ENCODE measurements at places on chromosomes 5 and 9.

GRCh38 chr5:137023371-137023770 is 475.8 kb downstream of the SPOCK1 start:
- no peak for DNase-seq

DNA sequence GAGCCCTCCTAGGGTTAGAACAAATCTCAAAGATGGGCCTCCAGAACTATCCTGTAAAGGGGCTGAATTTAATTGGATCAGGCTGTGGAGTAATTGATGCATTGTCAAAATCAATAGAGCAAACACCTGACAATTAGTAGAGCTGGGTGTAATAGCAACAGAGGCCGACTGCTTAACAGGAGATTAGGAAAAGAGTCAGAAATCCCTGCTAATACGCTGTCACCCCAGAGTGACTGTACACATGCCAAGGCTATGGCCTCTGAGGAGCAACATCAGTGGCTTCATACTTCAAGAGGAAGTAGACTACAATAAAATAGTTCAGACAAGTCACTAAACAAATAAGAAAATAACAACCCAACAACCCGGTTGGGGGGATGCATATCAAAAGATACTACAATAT is 18.7 kb upstream of the GRPEL2 start:
- DNase-seq, result no peak

DNA sequence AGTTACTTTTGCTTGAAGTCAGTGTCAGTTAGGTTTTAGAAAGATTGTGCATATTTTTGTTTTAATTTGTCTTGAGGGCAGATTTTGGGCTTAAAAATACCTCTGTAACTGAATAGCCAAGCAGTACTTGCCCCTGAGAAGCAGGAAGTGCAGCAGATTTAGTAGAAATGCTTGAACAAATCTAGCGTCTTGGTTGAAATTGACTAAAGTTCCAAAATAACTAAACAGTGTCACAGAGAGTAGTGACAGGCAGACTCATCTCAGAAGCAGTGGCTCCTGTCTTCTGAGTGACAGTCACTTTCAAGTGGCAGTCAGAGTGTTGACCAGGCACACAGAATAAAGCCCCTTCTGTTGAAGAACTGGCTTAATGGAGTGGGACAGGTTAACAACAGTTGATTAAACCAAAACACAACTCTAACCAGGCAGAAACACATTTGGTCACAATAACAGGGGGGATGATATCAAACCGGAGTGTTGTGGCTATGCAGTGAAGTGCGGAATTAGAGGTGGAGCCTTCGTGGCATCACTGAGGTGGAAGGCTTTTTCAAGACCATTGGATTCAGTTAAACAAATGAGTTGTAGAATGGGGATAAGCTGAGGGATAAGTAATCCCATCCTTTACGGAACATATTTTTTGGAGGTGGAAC is 29.1 kb downstream of the TRIO start:
- no peak for DNase-seq

DNA sequence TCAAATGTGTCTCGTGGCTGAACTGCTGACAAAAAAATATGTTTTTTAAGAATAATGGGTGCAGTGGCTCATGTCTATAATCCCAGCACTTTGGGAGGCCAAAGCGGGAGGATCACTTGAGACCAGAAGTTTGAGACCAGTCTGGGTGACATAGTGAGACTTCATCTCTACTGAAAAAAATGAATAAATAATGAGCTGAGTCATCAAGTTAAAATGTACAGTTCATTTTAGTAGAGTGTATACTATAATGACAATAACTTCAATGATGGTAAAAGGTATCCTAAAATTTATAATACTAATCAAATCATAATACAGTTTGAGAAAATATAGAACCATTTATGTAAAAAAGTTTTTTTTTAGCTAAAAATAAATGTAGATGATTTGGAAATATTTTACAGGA is 37.9 kb upstream of the TJP2 start:
- DNase-seq, result no peak

DNA sequence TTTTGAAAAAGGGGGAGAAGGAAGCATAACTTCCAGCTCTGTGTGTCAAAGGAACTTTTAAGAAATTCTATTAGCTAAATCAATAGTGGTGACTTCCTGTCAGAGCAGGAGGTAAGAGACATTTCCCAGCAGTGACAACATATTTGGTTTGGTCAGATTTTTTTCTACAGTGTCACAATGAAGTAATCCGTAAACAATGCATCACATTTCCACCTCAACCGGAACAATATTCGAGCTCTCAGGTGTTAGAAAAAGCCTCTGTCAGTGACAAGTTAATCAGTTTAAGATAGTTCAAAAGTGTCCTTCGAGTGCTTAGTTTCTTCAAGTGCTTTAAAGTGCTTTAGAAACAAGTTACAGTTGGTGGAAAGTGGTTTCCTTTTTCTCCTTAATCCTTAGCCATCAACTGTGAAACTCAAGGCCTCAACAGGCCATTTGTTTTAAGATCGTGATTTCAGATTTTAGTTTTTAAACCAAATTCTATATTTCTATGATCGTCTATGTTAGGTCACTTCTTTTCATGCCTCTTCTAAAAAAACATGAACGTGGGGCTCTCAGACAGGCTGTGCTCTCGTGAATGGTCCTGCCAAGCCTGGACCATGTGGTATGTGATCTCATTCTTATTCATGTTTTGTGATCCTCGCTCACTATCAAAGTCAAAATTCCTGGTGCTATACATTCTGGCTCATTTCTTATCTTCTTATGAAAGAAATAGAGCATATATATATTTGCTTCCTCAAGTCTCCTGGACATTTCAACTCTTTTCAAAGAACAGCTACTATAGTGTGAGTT is 181.9 kb upstream of the HMHB1 start:
- no peak for DNase-seq

DNA sequence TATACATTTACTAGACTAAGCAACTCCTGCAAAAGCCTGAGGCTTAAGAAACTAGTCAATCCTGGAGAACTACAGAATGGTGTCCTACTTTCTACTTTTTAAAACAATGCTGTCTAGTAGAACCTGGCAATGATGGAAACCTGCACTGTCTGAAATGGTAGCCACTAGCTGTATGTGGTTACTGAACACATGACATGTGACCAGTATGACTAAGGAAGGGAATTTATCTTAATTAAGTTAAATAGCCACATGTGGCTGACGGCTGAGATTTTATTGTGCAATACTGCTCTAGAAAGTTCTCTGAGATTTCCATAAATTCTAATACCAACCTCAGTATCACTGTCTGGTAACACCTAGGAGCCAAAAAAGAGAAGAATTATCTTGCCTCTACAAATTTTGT is 44.9 kb upstream of the RAPGEF6 start:
- no peak for DNase-seq

DNA sequence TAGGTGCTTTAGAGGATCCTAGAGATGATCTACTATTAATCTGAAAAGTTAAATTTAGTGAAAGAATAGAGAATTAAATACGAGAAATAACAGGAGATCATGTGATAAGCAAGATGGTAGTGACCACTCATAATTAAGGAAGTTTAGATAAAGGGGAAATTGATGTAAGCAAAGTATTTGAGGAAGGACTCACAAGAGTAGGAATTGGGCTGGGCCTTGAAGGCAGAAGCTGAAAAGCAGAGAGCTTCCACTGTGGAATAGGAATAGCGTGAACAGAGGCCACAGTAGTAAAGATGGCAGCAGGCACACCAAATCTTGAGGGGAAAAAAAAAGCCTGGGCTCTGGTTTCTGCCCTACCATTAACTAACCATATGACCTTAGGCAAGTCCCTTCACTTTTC is 38.0 kb downstream of the KIF24 start:
- no peak for DNase-seq

DNA sequence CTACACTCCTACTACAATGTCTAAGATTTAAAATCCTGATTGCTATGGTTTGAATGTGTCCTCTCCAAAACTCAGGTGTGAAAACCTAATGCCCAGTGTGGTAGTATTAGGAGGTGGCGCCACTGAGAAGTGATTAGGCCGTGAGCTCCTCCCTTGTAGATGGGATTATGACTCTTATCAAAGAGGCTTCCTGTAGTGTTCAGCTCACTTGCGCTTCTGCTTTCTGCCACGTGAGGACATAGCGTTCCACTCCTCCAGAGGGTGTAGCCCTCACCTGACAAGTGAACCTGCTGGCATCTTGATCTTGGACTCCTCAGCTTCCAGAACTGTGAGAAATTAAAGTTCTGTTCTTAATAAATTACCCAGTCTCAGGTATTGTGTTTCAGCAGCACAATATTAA is 33.0 kb upstream of the WHRN start:
- DNase-seq, result peak; percentile 27

GRCh38 chr5:14762549-14763216 is 98.2 kb downstream of the OTULIN start:
- DNase-seq, result no peak

DNA sequence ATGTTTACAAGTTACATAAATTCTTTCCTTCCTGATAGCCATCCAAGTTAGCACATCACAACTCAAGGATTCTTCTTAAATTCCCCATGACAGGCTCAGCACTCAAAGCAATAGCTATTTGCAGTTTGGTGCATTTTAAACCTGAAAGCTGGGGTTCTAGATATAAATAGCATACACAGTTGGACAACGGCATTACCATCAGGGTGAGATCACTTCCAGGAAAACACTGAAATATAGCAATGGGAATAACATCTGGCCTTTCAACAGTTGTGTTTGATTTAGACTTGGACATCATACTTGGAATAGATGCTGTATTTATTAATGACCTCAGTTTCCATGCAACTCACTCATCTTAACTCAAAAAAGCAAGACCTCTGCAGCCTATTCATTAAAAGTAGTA is 24.7 kb upstream of the LECT2 start:
- no peak for DNase-seq

- DNase-seq, result no peak
These were observed 6.0 kb upstream of the NIPBL start for GRCh38 chr5:36870399-36871040.

DNA sequence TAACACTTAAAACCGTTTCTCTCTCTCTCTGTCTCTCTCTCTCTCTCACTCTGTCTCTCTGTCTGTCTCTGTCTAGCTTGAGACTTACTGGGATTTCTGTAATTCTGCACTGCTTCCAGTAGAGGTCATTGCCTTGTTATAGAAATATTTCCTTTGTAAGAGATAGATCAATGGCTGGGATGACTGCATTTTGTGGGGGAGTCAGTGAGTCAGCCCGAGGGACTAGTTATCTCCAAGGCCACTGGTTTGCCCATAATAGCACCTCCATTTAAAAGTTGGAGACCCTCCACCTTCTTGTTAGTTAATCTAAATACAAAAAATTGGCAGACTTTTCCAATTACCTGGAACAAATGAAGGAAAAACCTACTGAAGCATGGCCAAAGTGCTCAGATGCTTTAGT is 547.2 kb downstream of the LRRC70 start:
- DNase-seq, result no peak

GRCh38 chr5:15554542-15554941 is 54.6 kb downstream of the FBXL7 start:
- no peak for DNase-seq
